Activated CD4-positive, alpha-beta T cell treated with anti-CD3 and anti-CD28 coated beads, Interleukin-2, amount 50 U/mL, for 4 hours (primary cell): ENCODE measurements at places on chromosomes 7 and 10.

GRCh38 chr10:91073286-91073979 lies 147.0 kb upstream of the PCGF5 start:
- no peak for DNase-seq

DNA sequence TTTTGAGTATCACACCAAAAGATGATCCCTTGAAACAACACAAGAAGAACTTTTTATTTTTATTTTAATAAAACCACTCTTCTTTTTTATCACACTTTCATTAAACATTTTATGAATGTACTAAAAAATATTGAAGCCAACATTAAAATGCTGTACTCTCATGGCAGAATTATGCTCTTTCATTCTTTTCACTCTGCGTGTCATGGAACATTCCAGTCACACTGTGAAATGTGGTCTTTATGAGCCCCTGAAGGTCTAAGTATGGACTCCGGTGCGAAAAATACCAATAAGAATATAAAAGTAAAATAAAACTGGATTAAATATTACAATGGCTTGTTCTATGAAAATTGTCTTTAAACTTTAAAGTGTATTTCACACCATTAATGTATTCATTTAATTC lies 148.4 kb downstream of the TMEM26 start:
- DNase-seq, result no peak

DNA sequence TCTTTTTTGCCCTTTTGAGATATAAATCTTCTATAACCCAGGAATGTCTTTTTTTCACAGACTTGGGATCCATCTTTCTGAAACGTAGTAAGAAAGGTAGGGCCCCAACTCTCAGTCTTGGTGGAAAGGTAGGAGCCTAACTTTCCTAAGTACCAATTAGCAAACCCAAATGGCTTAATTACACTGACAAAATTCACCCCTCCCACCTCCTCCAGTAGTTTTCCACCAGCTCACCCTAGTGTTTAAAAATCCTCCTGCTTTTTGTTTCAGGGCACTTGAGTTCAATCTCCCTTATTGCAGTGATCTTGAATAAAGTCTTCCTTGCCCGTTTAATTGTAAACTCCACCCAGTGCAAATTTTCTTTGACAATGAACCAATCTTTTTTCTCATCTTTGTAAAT lies 600.0 kb downstream of the PHTF2 start:
- no peak for DNase-seq

- DNase-seq, result no peak
Observed at GRCh38 chr10:26445411-26446031, 7.4 kb downstream of the APBB1IP start.

DNA sequence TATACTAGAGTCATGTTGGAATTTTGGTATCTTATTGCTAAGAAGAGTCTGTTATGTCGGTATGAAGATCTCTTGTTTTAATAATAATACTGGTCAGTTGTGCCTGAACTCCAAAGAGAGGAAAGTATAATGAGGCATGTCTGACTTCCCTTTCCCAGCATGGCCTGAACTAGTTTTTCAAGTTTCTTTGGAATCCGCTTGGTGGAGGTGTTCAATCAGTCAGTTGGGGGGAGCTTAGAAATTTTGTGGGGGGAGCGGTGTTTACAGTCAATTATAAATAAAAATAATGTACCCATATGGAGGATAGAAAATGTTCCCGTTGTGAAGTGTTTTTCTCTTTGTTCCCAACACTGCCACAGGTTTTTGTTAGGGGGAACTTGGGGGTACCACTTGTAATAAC lies 1.5 kb upstream of the TRDMT1 start:
- no peak for DNase-seq

DNA sequence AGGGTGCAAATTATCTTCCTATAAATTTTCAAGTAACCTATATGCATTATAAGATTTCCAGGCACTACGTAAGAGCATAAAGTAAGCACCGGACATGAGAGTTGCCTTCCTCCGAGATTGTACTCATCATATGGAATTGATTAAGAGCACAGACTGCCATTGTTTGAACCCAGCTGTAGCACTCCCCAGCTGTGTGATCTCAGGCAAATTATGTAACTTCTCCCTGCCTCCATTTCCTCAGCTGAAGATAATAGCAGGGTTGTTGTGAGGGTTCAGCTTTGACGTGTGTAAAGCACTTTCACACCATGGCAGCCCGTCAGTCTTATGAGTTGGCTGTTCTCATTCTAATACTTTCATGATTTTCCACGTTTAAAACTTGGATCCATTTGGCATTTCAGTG lies 122.6 kb downstream of the ITIH5 start:
- DNase-seq, result no peak
